ENCODE measurements at places on chromosomes 5 and 9.
A peak's percentile ranks its signal among the peaks of the same experiment; 100 is the strongest.

GRCh38 chr9:4020755-4021296, 279.0 kb downstream of the GLIS3 start:
- no peak for DNase-seq

- no peak for DNase-seq
Measured at GRCh38 chr5:62124266-62124665, 181.7 kb upstream of the KIF2A start.

DNA sequence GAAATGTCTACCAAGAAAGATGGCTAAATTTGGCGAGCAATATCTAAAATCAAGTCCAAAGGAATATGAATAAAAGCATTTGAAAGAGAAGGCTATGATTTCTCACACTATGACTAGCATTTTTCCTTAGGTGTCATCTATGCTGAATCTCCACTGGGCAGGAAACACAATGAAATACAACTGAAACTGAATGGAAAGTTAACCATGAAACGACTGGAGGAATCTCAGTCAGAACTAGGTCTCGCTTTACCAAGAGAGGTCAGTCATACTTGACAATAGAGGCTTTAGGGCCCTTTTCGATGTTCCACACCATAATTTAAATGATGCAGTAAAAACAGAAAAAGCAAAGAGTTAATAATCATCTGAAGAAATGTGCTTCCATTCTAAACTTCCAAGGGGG, 339.0 kb downstream of the PDE4D start:
- no peak for DNase-seq

DNA sequence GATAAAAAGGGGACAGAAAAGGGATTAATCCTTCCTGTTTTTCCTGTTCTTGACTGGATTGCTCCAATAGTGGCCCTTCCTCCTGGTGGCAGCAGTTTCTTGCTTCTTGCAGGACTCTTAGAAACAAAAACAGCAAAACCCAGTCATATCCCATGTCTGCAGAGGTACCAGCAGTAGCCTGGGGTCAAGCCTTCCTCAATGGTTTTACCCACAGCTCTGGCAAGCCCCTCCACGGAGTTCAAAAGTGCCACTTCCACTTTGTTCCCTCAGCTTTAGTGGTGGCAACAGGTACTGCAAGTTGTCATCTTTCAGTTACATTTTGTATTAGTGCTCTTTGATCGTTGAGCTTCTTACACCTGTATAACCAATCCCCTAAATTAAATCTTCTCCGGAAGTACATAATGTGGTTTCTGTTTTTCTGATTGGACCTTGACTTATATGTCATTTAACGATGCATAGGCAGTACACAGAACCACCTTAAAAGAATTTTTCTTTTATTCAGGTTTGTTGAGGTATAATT, 8.7 kb upstream of the RANBP6 start:
- no peak for DNase-seq

DNA sequence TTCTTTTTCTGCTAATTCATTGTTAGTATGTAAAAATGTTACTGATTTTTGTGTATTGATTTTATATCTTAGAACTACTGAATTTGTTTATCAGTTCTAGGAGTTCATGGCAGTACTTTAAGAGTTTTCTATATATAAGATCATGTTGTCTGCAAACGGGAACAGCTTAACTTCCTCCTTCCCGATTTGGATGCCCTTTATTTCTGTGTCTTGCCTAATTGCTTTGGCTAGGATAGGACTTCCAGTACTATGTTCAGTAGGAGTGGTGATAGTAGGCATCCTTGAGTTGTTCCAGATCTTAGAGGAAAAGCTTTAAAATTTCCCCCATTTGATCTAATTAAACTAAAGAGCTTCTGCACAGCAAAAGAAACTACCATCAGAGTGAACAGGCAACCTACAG, 20.1 kb downstream of the RCL1 start:
- no peak for DNase-seq

DNA sequence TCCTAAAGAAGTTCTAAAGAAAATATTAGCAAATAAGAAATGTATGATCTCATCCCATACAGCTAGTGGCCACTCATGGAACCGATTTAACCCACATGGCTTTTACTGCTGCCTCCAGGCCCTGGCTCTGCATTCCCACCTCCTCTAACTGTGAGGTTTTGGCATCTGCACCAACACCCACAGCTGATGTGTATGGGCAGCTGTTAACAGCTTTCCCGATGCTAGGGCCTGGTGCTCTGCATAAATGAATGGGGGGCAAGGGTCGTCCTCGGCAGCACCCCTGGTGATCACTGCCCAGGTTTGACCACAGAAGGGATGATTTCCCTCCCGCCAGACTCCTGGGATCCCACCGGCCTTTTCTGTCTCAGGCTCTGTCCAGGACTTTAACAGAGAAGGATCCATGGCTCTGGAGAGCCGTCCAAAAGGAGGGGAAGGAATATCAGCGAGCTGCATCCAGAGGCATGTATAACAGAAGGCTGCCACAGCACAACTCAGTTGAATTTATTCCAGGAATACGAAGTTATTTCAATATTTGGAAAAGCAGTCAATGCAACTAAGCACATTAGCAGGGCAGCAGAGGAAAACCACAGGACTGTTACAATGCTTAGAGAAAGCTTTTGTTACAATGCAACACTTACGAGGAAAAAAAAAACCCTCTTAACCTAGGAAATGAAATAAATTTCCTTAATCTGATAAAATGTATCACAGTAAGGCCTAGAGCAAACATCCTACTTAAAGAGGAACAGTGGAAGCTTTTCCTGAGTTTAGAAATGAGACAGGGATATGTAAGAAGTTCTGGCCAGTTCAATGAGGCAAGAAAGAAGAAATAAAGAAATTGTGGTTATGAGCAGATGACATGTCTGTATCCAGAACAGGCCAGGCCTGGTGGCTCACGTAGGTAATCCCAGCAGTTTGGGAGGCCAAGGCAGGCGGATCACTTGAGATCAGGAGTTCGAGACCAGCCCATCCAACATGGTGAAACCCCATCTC, 63.1 kb downstream of the NACC2 start:
- no peak for DNase-seq

DNA sequence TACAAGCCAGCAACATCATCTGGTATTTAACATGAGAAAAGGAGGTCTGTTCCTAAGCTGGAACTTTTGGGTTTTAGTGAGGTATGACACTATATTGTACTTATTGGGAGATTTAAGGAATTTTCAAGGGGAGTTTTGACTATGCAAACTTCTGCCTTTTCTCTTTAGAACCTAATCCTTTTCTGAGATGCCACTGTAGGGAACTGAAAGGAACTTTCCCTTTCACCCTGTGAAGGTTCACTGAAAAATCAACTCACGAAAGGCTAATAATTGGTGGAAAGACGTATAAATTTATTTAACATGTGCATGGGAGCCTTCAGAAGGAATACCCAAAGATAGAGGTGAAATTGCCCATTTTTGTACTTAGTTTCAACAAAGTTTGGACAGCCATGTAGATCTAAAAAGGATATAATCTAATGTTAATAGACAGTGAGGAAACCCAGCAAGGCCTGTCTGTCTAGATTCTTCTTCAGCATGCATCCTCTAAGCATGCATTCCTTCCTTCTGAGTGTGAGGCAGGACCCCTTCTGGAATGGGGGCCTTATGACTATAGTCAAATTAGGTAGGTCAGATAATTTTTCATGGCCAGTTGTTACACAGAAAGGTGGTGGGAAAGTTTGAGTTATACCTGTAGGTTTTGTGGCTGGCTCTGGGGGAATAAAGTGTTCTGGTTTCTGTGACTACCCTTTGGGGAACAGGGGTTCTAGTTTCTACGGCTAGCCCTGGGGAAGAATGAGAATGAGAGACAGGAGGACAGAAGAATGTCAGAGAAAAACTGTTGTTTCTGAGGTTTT, 200.3 kb downstream of the C9orf152 start:
- DNase-seq: no peak

DNA sequence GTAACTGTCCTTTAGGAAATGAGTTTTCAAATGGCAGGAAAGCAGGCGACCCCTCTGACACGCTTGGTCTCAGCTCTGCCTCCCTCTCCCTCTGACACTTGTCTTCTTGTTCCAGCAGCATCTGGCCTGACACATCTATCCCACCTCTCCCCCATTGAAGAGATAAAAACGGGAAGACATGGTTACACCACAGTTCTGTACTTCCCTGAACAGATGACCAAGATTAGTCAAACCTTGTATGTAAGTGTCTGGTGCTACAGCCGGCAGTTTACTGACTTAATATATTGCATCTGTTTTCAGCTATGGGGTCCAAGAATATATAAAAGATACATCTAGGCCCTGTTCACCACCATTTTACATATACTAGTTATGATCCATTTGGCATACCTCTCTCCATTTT, 29.6 kb upstream of the MLLT3 start:
- no peak for DNase-seq

GRCh38 chr5:108727236-108727650, 20.5 kb upstream of the FER start:
- no peak for DNase-seq

DNA sequence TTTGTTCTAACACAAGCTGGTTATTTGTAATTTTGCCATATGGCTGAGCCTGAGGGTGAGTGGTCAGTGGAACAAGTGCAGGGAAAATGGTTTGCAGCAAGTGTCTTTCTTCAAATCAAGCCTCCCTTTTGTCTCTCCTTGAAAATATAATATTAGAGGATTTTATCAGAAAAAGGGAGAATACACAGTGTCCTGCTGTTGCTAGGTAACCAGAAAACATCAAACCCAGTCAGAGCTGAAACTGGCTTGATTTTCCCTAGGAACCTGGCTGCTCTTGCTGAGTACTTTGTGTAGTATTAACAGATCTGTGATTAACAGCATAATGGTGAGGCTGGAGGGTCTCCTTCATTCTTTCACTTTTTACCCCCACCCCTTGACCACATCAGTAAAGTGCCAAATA, 314.0 kb downstream of the ARHGEF28 start:
- DNase-seq: no peak

- DNase-seq: no peak
Measured at GRCh38 chr5:139445325-139446170, 6.2 kb upstream of the DNAJC18 start.

DNA sequence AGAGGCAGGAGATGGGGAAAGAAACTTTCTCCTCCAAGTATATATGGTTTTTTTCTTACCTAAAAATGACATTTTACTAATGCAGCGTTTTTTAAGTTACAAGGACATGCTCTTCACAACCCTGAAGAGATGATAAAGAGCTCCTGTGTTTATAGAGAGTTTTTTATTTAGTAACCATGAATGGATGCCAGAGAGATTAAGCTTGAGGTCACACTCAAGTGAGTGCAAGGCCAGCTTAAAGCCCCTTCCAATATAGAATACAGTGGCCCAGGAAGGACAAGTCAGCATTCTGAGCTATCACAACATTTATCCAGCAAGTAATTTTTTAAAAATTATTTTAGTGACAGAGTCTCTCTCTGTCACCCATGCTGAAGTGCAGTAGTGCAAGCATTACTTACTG, 6.7 kb upstream of the HAVCR2 start:
- no peak for DNase-seq

- DNase-seq: peak; percentile 9
Measured at GRCh38 chr5:151870820-151871219, 53.8 kb downstream of the GLRA1 start.

- no peak for DNase-seq
Measured at GRCh38 chr5:14269395-14269794, 126.3 kb downstream of the TRIO start.

DNA sequence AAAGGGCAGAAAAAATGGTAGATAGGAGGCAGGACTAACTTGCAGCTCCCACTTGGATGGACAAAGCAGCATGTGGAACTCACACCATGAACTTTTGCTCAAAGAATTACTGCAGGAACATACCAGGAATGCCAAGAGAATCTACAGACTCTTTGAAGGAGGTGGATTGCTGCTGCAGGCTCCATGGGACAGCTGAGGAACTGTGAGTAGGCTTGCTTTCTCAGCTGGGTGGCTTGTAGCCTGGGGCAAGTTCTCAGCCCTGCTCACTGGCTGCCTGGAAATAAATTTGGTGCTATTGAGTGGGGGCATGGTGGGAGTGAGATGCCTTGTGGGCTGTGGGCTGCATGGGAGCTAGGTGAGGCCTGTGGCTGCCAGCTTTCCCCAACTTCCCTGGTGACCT, 574.5 kb downstream of the PRELID2 start:
- DNase-seq: no peak

- no peak for DNase-seq
Measured at GRCh38 chr9:71105192-71105591, 16.2 kb downstream of the TRPM3 start.

GRCh38 chr5:113337515-113338415, 97.0 kb downstream of the TSSK1B start:
- DNase-seq: no peak

DNA sequence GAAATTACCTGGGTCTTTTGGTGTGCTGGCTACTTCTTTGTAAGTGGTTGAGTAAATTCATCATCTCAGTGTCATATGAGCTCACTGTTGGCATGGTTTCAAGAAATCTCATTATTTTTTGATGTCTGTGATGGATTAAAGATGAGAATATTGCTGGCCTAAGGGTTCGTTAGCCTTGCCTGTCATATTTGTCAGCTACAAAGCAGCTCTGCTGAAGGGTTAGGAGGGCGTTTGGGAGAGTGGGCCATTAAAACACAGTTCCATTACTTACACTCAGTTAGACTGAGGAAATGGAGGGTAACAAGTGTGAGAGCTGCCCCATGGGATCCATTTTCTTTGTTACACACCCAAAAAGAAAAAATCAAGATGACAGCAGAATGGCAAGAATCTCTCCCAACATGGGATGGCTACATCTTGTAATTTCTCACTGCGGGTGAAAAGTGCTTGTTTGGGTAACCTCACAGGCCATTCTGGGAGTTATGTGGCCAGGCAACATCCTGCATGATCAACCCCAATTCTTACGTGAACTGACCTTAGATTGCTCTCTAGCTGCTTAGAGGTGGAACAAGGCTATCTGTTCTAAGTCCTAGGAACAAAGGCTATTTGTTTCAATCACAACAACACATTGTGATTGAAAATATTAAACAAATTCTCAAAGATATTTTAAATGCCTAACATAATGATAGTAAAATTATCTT, 609.5 kb upstream of the RGMB start:
- DNase-seq: no peak

- no peak for DNase-seq
Measured at GRCh38 chr9:113005777-113006176, 6.2 kb downstream of the ZNF883 start.

DNA sequence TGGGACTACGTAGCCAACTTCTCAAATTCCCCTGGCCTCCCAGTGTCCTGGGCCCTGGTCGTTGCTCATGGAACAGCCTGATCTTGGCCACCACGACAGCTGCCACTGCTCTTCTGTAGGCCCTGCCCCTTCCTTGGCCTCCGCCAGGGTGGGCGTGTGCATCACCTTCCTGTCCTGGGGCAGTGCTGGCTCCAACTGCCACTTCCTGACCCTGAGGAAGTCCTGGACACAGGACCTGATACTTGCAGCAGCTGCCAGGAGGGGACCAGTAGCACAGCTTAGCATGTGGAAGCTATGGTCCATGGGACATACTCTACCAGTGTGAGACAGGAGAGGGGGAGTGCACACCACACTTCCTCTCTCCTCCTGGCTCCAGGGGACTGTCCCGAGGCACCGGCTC, 145.2 kb downstream of the TENT4A start:
- DNase-seq: no peak

GRCh38 chr5:148909040-148909439, 82.6 kb downstream of the ADRB2 start:
- DNase-seq: peak; percentile 62

DNA sequence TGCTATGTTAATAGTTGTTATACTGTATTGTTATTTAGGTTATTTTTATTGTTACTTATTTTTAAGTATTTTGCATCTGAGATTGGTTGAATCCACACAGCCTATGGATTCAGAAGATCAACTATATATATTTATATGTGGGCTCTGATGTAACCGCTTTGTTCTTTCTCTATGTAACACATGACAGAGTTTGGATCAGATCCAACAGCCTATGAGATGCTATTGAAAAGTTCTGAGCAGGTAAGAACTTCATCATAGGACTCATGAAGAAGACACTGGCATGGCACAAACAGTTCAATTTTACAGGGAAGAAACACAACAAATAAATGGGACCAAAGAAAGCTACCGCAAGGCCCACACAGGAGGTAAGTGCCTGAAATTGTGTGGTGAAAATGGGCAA, 93.4 kb downstream of the GNAQ start:
- DNase-seq: no peak
